ENCODE measurements at places on chromosomes 3 and 15.

- DNase-seq = no peak
Measured at GRCh38 chr3:149470381-149470780, 4.1 kb upstream of the TM4SF4 start.

- no peak for DNase-seq
Measured at GRCh38 chr15:20386198-20386597, 155.4 kb downstream of the GOLGA6L6 start.

GRCh38 chr3:197728487-197728886 is 8.2 kb downstream of the RUBCN start:
- DNase-seq = no peak

- no peak for DNase-seq
Measured at GRCh38 chr15:45795440-45796069, 160.7 kb downstream of the SQOR start.

DNA sequence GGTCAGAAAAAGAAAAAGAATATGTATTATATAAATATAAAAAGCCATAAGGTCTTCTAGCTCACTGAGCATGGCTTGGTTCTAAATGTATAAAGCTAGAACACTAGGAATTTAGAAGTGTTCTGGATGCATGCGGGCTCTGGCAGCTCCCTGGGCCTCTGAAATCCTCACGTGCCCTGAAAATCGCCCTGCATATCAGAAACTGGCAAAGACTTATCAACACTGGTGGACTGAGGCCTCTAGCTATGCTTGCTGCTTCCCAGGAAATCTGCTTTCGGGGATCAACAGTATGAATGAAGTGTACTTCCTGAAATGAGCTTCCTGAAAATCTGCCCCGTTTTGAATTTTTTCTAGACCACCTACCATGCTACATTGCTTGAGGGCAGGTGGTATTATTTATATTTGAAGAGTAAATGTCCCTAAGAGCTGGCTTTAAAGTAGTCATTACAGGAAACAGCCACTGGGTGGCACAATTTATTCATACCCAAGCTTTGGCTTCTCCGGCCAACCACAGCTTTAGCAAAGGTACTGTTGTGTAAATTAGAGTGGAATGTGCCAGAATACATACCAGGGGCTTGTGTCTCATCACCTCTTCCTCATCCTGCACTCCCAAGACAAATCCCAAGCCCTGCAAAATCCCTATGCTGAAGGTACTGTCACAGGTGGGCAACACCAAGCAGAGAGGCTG is 17.7 kb downstream of the CRTAP start:
- DNase-seq = peak; percentile 50

- DNase-seq = no peak
Measured at GRCh38 chr3:23739536-23739935, 66.2 kb upstream of the UBE2E1 start.

- peak; percentile 65 for DNase-seq
Measured at GRCh38 chr15:74541494-74542165, 610 bp downstream of the ARID3B start.

GRCh38 chr3:101549473-101549872 is 12.2 kb upstream of the TRMT10C start:
- no peak for DNase-seq

DNA sequence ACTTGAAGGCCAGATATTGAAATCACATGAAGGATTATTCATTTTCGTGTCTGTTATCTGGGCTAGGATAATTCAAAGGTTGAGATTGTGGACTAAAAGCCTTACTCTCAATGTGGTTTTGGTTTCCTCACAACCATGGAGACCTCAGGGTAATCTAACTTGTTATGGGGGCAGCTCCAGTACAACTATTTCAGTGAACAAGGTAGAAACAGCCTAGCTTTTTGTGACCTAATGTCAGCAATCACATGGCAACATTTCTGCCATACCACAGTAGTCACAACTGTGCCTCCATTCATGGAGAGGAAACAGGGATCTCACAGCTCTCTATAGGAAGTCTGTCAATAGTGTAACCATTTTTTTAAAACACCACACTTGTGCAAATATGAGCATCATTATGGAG is 62.4 kb upstream of the RARB start:
- DNase-seq = no peak

- no peak for DNase-seq
Measured at GRCh38 chr3:128942161-128942952, 51.5 kb downstream of the CFAP92 start.

DNA sequence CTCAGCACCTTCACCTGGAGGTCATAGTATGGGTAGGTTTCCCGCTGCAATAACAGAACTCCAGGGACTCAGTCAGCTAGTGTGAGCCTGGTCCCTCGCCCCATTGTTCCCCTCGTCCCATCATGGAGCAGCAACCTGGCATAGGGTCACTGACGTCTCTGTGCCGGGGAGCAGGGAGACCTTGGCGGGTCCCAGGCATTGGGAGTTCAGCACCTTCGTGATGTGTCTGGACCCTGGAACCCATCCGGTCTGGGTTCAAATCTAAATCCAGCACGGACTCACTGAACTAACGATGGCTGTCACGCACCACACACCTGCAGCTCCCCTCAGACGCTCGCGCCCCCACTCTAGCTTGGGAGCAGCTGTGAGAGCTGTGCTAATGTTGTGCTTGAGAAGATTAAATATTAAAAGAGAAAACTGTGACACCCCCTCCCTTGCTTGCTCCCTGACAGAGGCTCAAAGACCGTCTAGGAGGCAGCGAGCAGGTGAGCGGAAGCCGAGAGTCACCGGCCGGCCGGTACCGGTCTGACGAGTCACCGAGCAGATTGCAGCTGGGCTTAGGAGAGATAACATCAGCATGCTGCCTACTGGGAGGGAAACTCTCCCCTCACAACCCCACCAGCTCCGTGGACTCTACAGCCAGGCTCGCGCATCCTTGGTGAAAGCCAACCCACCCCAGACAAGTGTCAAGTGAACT is 742 bp downstream of the PLA2G4F start:
- DNase-seq = no peak

GRCh38 chr15:90684281-90684680 is 32.9 kb upstream of the BLM start:
- no peak for DNase-seq

- DNase-seq = no peak
Measured at GRCh38 chr15:40038275-40038637, 725 bp downstream of the SRP14 start.

- DNase-seq = no peak
Measured at GRCh38 chr15:100075229-100075628, 266.5 kb downstream of the ADAMTS17 start.

- peak; percentile 66 for DNase-seq
Measured at GRCh38 chr15:74788683-74789151, 6.8 kb downstream of the CSK start.

DNA sequence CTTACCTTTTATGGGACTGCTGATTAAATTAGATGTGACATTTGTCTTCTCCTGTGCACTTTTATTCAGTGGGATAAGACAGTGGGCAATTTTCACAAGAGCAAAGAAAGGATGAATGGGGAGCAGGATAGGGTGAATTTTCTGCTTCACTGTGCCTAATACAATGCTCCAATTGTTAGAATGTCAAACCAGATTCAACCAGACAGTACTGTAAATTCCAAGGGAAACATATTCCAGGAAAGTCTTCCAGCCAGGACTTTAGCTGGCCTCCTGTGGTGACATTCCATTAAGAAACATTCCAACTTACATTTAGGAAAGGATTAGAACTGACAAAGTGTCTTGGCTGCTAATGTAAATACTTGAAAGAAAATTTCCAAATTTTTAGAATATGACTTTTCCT is 100.1 kb upstream of the PROK2 start:
- DNase-seq = no peak

DNA sequence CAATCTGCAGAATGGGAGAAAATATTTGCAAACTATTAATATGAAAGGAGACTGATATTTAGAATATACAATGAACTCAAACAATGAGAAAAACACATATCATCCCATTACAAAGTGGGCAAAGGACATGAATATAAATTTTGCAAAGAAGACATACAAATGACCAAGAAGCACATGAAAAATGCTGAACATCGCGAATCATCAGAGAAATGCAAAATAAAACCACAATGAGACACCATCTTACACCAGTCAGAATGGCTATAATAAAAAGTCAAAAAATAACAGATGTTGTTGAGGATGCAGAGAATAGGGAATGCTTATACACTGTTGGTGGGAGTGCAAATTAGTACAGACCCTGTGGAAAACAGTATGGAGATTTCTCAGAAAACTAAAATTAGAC is 83.6 kb downstream of the RAP2B start:
- no peak for DNase-seq

- no peak for DNase-seq
Measured at GRCh38 chr3:40615918-40616819, 91.4 kb downstream of the ZNF621 start.

- no peak for DNase-seq
Measured at GRCh38 chr3:108474581-108474980, 35.8 kb downstream of the MYH15 start.

DNA sequence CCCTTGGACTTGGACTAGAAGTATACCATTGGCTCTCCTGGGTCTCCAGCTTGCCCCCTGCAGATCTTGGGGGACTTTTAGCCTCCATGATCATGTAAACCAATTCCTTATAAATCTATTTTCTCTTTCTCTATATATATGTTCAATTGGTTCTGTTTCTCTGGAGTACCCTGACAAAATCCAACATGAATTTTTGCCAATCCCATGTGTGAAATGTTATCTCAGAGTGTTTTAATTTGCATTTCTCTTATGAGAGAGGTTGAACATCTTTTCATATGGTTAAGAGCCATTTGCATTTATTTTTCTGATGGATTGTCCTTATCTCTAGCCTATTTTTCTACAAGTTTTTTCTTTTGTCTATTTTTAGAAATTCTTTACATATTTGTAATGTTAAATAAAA is 131.7 kb upstream of the NEO1 start:
- DNase-seq = no peak

DNA sequence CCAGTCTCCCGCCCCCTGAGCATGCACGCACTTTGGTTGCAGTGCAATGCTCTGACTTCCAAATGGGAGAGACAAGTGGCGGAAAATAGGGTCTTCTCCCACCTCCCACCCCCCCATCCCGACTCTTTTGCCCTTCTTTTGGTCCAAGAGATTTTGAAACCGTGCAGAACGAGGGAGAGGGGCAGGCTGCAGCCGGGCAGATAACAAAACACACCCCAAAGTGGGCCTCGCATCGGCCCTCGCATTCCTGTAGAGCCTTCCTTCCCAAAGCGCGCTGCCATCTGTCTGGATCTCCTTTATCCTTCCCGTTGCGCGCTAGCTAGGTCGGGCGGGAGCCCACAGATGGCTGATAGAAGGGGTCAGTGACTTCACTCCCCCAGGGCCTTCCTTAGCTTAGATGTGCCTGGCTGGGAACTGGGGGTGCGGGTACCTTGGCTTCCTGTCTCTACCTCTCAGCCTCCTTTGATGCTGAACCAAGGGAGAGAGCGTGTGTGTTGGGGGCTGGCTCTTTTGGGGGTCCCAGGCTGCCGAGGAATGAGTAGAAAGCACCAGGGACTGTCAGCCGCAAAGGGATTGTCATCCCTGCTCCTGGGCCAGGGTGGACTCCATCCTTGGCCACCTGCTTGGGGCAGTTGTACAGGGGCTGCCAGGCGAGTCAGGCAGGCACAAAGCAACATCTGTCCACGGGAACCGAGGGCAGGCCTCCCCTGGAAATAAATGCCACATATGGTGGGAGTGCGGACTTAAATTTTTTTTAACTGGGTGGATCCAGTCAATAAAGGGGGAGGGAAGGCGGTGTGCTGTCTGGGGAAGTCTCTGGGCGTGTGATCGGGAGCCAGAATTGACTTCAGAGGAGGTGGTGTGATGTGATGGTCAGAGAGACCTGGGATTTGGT is 1.8 kb downstream of the SMAD3 start:
- no peak for DNase-seq

- no peak for DNase-seq
Measured at GRCh38 chr15:86127547-86127946, 47.9 kb downstream of the AGBL1 start.

GRCh38 chr15:75649848-75650247 is 2.1 kb downstream of the SNX33 start:
- no peak for DNase-seq

DNA sequence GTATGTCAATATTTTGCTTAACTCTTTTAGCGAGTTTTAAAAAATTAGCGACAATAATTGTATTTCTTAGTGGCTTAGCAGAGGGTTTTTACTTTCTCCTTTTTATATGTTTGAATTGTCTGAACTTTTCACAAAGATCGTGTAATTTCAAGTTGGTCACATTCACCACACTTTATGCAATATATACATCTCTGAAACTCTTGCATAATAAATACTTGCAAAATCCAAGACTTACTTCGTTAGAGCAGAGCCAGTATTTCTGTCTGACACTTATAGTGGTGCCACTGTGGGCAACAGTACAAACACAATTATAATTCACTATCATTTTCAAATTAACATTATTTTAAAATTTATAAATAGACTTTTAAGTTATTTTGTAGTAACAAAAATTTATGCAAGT is 62.0 kb downstream of the SUCNR1 start:
- DNase-seq = no peak

GRCh38 chr15:43086551-43086950 is 19.3 kb downstream of the UBR1 start:
- DNase-seq = no peak

GRCh38 chr3:159170436-159171003 is 368.7 kb downstream of the MFSD1 start:
- DNase-seq = no peak

GRCh38 chr3:15428539-15428938 is 1.1 kb downstream of the EAF1 start:
- DNase-seq = peak; percentile 64

GRCh38 chr3:96039632-96040031 is 774.8 kb upstream of the EPHA6 start:
- DNase-seq = no peak

GRCh38 chr15:69951898-69952555 is 145.7 kb downstream of the TLE3 start:
- DNase-seq = no peak

DNA sequence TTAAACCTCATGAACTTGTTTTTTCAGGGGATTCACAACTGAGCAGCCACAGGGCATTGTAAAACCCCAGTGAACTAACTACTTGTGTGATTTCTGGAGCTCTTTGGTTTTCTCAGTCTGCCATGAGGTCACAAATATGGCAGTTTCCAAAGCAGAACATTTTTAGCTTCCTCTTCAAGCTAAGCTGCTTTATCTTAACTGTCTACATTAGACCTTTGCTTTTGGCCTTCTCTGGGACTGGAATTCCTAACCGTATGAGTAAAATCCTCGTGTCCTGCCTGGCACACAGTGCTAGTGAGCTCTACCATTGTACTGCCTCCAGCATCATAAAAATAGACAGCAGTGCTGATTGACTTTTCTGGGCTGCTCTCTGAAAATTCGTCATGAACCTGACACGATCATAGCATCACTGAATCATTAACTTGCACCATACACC is 22.1 kb downstream of the CDIN1 start:
- DNase-seq = no peak

DNA sequence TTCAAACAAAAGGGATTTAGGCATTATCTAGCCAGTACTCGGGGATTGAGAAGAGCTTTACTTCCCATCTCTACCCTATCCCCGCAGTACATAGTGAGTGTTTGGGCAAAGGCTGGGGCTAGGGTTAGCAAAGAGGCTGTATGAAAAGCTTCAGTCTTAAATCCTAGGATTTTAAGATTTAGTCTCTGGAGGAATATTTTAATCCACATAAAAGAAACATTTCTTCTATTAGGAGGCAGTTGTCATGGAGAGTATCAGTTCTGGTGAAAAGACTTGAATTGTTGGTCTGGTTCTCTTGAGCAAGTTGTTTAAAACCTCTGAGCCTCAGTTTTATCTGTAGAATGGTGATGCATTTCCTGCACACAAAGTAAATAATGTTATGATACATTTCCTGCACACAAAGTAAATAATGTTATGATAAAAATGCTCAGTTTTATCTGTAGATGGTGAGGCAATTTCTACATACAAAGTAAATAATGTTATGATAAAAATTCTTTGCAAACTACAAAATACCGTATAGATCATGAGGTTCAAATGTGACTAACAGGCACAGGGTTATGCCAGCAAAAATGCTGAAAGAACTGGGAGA is 53.9 kb upstream of the ZBED2 start:
- DNase-seq = no peak

Measured in CD4-positive, alpha-beta T cell treated with Interleukin-4 for 1 hour (primary cell).